Smooth muscle cell of the umbilical artery (primary cell): ENCODE measurements at places on chromosomes 11 and 22. TPM values are rescaled to one million over a fixed set of nuclear protein-coding genes. Genes with fewer than 3 reads are reported as not detected.

UBQLN3 gene
- total RNA-seq: 0.14 TPM in 1 of 2 replicates, not detected in the other

SLC6A5 gene
- not detected in 2 replicates for total RNA-seq

JRKL gene
- total RNA-seq: 17.8 and 26.3 TPM in 2 replicates

SMCO4 gene
- total RNA-seq: 5.2 and 14.6 TPM in 2 replicates
